Hematopoietic multipotent progenitor cell treated with erythropoietin and hydrocortisone succinate and interleukin-3 and kit ligand, for 8 days (in vitro differentiated cells): ENCODE measurements at places on chromosomes 1 and 21.

GRCh38 chr1:202835548-202836072 lies 24.9 kb downstream of the PCAT6 start:
- DNase-seq, result no peak

GRCh38 chr1:7786795-7787194 lies 2.7 kb downstream of the PER3 start:
- DNase-seq, result no peak

DNA sequence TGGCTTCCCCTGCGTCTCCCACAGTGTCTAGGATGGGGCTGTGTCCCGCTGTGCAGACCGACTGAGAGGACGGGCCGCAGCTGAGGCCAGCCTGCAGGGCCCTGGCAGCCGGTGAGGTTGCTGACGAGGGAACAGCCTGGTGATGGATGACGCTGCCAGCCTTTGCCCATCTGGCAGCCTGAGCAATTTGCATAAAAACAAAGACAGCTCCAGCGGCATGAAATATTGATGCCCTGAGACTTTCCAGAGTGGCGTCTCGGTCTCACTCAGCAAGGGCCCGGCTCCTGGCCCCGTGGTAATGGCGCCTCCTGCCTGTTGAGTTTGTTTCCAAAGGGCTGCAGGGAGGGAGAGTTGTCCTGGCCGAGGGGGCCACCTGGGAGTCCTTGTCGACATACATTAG lies 19.1 kb upstream of the KCNA10 start:
- no peak for DNase-seq

DNA sequence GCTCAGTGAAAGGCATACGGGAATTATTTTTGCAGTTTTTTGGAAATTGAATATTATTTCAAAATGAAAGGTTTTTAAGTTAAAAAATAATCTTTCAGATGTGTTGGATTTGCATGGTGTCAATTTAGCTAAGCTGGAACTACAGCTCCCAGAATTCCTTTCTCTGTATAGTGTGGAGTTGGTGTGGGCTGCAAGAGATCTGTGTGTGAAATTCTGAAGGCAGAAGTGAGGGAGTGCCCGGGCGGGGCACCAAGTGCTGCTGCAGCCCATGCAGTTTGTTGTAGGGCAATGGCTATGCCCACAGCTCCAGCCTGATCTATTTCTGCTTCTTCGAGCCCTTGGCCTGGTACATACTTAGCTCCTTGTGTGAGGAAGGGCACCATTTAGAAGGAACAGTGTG lies 60.5 kb upstream of the CSF1 start:
- peak; percentile 82 for DNase-seq

GRCh38 chr1:10813799-10814198 lies 17.4 kb upstream of the CASZ1 start:
- no peak for DNase-seq

GRCh38 chr1:5982868-5983267 lies 9.4 kb downstream of the NPHP4 start:
- DNase-seq, result no peak

GRCh38 chr1:93992954-93993353 lies 83.7 kb upstream of the GCLM start:
- no peak for DNase-seq

DNA sequence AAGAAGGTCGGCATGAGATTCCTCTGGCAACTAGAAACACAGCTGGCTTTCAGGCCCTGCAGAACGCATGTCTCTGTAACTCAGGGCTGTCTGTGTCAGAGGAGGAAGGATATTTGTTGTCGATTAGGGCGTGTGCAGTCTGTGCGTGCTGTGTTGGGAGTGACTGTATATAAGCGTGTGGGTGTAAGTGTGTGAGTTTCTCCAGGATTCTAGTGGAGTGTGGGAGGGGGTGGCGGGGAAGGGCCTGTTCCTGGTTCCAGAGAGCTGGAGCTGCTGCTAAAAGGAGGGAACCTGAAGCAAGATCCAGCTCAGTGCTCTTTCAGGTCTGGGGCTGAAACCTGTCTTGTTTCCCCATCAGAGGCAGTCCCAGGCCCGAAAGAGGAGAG lies 74.3 kb downstream of the SLC16A1 start:
- no peak for DNase-seq

GRCh38 chr1:159510229-159510541 lies 25.6 kb downstream of the OR10J5 start:
- DNase-seq, result no peak

DNA sequence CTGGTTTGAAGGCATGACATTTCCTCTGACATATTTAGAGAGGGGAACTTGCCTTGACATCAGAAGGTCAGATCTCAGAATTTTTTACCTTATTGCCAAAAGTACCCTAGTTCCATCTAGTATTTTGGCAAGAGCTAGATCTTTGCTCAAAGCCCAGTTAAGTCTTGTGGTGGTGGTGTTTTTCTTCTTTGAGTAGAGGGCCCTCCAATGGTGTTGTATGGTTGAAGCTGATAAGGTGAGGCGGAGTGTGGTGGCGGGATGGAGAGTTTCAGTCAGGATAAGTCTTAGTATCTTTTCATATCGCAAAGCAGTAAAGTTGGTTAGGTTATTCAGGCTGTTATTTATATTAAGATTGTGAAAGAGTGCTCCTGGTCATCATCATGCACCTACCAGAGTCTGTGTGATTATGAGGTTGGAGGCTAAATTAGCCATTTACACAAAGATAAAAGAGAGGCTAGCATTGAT lies 20.1 kb upstream of the MACF1 start:
- DNase-seq, result peak; percentile 87

DNA sequence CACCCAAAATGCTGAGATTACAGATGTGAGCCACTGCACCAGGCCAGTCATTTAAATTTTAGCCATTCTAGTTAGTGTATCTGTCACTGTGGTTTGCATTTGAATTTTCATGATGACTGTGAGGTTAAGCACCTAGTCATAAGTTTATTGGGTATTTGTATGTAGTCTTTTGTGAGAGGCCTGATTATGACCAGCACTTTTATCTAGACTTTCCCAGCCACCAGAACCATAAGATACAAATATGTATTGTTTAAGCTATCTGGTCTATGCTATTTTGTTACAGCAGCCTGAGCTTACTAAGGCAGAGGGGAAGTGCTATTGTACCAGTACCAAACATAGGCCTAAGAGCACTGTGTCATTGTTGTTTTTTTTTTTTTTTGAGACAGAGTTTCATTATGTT lies 19.9 kb upstream of the DNAJC6 start:
- peak; percentile 65 for DNase-seq

DNA sequence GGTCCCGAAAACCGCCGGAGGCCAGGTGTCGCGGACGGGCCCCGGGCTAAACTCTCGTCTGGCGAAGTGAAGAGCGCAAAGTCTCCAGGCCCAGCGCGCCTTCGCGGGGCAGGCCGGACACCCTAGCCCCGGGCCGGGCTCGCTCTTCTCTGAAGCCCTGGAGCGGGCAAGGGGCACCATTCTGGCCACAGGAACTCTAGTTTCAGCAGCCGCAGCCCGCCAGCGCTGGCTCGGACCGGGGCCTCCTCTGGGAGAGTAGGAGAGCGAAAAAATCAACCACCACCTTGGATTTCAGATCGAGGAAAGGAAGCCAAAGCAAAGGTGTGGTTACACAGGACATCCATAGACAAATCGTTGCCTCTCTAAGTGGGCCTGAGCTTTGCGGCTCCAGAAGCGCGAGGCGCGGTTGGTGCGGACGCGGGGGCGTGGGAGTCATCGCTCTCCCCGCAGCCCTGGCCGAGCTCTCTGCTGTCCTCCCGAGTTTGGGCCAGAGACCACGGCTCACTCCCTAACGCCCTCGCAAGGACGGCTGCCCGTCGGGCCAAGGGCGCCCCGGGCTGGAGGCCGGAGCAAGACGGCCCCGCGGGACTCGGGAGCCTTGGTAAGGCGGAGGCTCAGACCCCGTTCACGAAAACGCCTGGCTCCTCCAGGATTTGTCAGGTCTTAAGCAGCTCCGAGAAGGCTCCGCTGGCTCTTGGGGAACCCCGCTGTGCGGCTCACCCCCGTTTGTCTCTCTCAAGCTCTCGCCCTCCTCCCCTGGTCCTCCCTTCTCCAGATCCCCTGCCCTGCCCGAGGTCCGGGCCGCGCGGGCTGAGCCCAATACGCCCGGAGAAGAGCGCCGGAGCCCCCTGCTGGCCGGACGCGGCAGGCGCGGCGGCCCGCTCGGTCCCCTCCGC lies 132.9 kb upstream of the DPYD start:
- DNase-seq, result peak; percentile 45

GRCh38 chr1:221824025-221824424 lies 82.1 kb upstream of the DUSP10 start:
- DNase-seq, result no peak

DNA sequence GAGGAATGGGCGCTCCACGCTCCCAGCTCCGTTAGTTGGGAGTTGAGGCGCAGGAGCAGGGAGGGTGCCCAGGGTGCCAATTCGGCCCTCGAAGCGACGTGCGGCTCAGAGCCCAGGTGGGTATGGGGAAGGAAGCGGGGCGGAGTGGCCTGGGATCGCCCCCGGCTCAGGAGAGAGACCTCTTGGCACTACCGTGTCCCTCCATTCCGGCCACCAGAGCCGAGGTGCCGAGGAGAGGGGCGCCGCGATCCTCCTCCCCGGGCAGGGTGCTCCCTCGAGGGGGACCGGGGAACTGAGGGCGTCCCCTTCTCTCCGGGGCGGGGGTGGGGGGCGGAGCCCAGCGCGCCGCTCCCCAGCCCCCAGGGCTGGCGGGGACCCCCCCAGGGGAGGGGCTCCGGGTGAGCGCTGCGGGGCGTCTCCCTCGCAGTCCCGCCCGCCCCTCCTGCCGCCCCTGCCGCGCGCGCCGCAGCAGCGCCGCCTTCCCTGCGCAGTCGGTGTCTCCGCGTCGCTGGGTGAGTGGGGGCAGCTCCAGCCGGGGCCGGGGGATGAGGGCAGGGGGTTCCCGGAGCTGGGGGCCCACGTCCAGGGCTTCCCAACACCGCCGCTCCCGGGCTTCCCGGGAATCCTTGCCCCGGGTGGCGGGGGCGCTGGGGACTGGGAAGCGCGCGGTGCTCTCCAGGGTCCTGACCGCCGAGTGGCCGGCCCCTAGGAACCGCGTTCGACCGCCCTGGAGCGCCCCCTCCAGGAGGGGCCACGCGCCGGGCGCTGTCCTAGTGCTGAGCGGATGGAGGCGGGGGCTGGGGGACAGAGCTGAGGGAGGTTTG lies at the start of gene HPCA:
HPCA (plus strand) TSS at position 488 of the 824 bp plus-strand sequence. CDS start 2,408 bp downstream, outside the sequence.
- peak; percentile 50 for DNase-seq

DNA sequence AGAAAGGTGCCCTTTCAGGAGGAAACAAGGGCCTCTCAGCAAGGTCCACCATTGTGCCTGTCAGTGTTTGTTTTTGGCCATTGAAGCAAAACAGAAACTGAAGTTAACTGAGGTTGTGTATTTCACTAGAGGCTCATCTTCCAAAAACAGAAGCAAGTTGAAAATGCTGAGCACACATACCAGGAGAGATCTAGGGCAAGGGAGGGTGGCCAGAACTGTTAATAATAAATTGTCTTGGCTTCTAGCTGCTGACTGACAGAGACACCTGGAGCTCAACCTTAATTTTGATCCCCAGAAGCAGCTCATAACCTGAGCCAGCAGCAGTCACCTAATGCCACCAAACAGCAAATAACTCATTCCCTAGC lies 5.2 kb downstream of the AGMAT start:
- DNase-seq, result no peak

GRCh38 chr1:118473825-118474224 lies 288.8 kb upstream of the SPAG17 start:
- DNase-seq, result no peak

DNA sequence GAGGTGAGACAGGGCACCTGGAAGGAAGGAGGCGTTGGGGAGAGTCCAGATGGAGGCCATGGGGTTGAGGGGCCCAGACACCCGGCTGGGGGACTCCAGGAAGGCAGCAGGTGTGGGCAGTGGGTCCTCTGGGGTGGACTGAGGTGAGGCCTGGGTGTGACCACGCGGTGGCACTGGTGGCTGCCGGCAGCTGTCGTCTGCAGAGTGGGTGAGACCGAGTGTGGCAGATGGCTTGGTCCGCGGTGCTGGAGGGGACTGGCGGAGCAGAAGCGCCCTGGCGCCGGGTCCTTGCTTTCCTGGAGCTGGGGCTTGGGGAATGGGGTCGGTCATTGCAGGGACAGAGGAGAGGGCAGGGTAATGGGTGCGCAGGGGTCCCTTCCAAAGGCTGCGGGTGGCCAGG lies 12.5 kb downstream of the AGRN start:
- peak; percentile 11 for DNase-seq

GRCh38 chr1:215599418-215600074 lies 32.4 kb downstream of the KCTD3 start:
- peak; percentile 57 for DNase-seq

GRCh38 chr1:1620433-1621139 lies 5.3 kb downstream of the MIB2 start:
- no peak for DNase-seq

DNA sequence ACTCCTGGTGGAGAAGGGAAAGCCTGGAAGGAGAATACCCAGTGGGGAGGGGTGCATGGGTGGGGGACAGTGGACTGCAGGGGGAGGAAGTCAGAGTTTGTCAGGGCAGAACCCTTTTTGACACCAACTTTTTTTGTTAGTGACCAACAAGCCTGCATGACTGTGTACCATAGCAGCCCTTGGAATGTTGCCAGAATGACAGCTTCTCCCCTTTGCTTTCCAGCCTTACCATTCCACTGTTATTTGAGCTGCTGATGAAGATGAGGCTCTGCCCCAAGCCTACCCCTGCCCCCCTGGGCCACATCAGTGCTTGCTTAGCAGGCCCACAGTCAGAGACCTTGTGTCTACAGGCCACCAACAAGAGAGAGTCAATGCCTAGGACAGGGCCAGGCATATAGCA lies 341.2 kb downstream of the HHAT start:
- no peak for DNase-seq

- DNase-seq, result no peak
These were observed 9.6 kb downstream of the TTLL10 start for GRCh38 chr1:1183221-1183747.

DNA sequence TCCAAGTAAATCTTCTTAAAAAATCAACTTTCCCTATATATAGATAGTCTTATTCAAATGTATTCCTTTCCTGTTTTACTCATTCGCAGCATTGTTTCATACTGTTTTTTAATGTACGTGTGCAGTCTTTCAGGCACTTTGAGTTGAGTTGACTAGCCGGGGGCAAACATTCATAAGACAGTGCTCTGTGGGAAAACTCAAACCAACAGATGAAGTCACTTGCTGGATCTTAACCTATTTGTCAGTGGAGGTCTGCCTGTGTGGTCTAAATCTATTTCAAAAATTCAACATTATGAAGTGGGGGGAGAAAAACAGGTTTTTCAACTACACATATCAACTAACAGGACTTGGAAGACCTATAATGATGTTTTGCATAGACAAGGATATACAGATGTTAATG lies 6.2 kb downstream of the HSD11B1 start:
- no peak for DNase-seq

DNA sequence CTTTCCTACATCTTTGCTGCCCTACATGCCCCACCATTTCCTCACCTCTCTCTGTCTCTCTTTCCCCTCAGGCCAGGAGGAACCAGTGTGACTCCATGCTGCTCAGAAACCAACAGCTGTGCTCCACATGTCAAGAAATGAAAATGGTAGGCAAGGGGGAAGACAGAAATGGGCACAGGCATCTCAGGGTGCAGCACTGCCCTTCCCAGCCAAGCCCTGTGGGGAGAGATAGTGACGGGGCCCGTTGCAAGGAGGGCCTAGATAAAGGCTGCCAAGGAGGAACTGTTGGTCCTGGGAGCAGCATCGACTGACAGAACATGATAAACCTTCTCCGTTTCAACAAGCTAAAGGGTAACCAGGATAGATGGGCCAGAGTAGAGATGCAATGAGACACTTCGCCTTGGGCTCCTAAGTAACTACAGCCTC lies 12.5 kb upstream of the PIGC start:
- DNase-seq, result peak; percentile 99

- no peak for DNase-seq
These were observed 32.1 kb upstream of the RWDD3 start for GRCh38 chr1:95201905-95202304.

GRCh38 chr1:81949421-81949820 lies 148.7 kb downstream of the ADGRL2 start:
- no peak for DNase-seq

GRCh38 chr21:36428761-36429432 lies 43.7 kb downstream of the CHAF1B start:
- no peak for DNase-seq

- DNase-seq, result no peak
These were observed 46.4 kb upstream of the ERG start for GRCh38 chr21:38544661-38545060.
